Naive thymus-derived CD8-positive, alpha-beta T cell (primary cell): ENCODE measurements at places on chromosomes 6 and 20. TPM values are rescaled to one million over a fixed set of nuclear protein-coding genes. Genes with fewer than 3 reads are reported as not detected.

DNA sequence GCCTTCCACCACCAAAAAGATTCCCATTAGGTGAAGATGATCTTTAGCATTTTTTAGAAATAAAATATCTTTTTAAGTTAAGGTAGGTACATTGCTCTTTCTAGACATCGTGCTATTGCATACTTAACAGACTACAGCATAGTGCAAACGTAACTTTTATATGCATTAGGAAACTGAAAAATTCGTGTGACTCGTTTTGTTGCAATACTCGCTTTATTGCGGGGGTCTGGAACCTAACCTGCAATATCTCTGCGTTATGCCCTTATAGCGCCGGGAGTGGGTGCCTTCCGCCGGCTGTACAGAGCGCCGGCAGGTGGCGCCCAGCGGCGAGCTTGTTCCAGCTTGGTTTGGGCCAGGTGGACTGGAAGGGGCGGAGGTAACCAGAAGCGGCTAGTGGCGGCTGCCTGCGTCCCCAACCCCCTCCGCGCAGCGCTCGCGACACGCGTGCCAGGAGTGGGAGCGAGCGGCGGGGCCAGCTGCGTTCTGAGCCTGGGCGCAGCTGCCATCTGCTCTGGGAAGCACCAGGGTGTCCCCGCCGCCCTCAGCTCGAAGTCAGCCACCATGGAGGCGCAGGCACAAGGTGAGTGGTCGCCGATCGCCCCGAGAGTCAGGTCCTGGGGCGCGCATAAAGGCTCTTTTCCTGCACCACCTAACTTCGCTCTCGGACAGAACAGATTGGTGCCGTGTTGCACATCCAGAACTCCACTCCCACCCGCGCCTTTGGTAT, at the start of gene TPD52L1:
Gene TPD52L1 (plus strand): TSS at position 383 of the 727 bp plus-strand sequence. CDS start 179 bp downstream, at position 562.
- no peak within 1 kb of the TSS for H3K27ac ChIP-seq
- no peaks in the 10 kb centered on the region for H3K36me3 ChIP-seq
- H3K4me1 ChIP-seq: no peaks in the 10 kb centered on the region
- H3K4me3 ChIP-seq: peak within 1 kb of the TSS; percentile 71

The KCNS1 gene
- not detected for total RNA-seq

The TBC1D7 gene
- 17.9 TPM for total RNA-seq

The PLCB4 gene
- not detected for total RNA-seq

The PLTP gene
- 0.27 TPM for total RNA-seq
